ENCODE measurements at places on chromosomes 11 and 22.

GRCh38 chr22:28348613-28349609 is 330.7 kb downstream of the TTC28 start:
- DNase-seq = no peak

- DNase-seq = no peak
These were observed at the start of gene TMEM184B for GRCh38 chr22:38272373-38273134. Gene TMEM184B, minus strand, starts transcription at chr22:38273010. Its CDS starts 25,049 bp downstream, at chr22:38247961.

DNA sequence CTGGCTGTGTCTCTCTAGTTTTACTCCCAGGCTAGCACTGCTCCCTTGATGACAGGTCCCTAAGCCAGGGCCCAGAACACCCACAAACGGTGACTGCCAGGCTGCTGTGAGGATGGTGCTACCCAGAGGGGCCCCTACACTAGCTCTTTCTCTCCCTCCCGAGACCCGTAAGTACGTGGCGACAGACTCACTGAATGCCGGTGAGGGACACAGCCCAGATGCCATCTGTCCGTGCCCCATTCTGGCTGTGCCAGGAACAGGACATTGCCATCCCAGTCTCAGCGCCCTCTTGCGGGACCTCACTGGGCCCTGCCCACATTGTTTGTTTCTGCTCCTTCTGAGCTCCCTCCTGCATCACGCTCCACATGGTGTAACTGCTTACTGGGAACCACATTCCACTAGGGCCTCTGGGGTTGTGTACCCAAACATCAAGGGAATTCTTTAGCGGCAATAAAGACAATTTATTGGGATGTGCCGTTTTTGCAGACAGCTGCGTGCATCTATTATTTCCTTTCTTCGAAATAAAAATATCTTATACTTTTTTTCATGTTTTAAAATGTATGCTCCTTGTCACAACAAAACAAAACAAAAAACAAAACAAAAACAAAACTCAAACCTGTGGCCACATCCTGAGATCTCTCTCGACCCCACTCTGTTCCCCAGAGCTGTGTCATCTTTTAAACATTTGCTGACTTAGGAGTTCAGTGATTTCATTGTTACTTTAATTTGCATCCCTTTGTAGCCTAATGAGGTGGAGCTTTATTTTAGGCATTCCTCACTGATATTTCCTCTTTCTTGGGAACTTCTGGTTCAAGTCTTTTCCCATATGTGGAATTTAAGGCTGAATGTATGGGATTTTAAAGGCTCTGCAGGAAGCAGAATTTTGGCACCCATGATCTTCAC is 4.4 kb upstream of the TPCN2 start:
- peak; percentile 53 for DNase-seq

DNA sequence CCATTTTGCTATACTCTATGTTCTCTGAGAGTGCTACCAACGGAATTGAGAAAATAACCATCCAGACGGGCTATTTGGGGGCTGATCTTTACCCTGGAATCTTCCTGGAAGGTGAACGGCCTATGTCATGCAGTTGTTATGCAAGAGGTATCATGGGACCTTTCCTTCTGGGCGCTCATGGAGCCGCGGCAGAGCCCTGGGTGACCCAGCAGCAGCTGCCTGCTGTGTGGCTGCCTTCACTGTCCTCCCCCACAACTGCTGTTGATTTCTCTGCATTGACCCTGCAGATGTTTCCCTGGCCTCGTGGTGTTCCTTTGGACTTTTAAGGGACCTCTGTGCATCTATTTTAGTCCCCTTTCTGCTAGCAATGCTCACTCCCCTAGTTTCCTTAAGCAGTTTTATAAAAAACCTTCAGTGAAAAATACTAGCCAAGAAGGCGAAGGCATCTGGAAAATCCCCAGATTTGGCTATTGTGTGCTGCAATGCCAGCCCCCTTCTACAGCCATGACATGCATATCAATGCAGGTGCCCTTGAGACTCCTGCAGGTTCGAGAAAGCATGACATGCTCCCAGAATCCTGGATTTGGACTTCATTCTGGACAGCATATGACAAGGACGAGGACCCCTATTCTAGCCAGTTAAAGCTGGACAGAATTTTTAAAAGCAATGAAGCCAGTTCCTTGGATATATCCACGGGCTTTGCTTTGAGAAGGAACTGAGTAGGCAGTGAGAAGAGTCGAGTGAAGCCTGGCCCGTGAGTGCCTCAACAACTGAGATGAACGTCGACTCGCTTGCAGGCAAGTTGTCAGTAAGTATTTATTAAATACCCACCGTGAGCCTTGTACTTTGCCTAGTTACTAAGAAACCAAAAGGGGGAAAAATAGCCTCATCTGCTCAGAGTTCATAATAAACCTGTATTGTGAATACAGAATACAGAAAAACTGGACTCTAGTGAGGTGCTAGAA is at the start of gene SLC25A18:
Gene SLC25A18 (plus strand): TSS at position 593 of the 965 bp plus-strand sequence. CDS start 16,447 bp downstream, outside the sequence.
- DNase-seq = no peak

DNA sequence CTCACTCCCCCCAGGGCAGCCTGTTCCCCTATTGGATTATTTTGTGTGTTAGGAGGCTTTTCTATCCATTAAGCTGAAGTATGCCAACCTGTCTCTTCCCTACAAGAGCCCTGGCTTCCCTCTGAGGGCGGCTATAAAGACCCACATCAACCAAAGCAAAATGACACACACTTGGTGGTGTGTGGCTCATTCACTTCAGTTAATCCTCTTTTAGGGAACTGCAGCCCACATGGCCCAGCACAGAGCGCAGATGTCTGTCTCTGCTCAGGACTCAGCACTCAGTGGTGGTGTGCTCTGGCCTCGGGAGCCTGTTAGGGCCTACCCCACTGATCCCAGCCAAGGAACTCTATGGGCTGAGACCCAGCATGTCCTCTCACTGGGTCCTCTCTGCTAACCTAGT is 32.2 kb upstream of the LRRC10B start:
- DNase-seq = no peak

GRCh38 chr11:134266440-134266839 is 9.7 kb upstream of the GLB1L3 start:
- DNase-seq = no peak

DNA sequence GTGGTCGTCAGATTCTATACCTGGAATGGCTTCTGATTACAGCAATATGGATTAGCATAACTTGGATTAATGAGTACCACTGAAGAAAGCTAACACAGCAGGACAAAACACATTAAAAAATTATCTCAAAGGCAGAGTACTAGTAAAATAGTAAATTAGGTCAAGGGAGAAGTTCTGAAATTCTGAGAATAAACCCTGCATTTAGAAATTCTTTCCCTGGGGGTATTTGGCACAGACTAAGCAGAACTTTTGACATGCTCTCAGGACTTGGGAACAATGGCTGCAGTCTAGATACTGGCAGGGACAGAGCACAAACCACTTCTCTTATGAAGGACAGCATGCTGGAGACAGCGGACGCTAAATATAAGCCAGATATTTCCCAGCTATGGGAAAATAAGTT is 85.6 kb upstream of the GRIA4 start:
- no peak for DNase-seq

GRCh38 chr22:32103658-32104315 is 55.3 kb downstream of the C22orf42 start:
- no peak for DNase-seq

DNA sequence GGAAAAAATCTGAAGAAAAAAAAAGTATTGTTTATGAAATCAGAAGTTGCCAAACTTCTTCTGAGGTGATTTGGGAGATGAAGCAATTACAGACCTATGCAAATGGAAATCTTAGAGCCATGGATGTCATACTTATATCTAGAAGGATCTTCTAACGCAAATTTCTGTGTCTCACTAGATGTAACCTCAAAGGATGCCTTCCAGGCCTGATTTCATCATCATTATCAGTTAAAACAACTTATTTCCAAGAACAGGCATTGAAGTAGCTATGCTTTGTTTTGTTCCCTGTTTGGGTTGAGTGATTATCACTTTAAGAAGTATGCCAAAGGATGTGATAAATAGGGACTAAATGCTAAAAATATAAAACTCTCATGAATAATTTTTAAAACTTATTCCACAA is 43.9 kb upstream of the ANGPTL5 start:
- DNase-seq = no peak

- no peak for DNase-seq
These were observed 39.9 kb upstream of the ASPHD2 start for GRCh38 chr22:26389125-26389524.

DNA sequence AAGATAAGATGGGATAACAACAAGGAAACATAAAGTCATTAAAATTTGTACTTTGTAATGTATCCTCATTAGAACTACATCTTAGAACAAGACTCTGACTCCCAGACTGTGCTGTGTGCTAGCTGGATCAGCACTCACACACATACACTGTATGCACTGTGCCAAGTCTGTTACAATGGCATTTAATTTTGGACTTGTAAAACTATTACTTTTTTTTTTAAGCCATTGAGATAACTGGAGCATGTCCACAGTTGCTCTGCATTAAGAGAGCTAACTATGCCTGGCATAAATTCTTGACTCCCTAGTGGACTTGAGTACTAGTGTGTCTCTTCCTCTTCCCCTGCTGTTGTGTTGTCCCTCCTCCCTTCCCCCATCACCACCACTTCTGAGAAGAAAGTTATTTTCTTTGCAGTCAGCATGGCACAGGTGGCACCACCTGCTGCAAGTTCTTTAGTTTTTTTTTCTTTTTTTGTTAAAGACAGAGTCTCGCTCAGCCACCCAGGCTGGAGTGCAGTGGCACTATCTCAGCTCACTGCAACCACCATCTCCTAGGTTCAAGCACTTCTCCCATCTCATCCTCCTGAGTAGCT is 268.6 kb downstream of the TMEM135 start:
- no peak for DNase-seq

GRCh38 chr11:808427-809286 is 1.1 kb upstream of the RPLP2 start:
- no peak for DNase-seq

- DNase-seq = no peak
These were observed 57.7 kb downstream of the APOL5 start for GRCh38 chr22:35775339-35775738.

DNA sequence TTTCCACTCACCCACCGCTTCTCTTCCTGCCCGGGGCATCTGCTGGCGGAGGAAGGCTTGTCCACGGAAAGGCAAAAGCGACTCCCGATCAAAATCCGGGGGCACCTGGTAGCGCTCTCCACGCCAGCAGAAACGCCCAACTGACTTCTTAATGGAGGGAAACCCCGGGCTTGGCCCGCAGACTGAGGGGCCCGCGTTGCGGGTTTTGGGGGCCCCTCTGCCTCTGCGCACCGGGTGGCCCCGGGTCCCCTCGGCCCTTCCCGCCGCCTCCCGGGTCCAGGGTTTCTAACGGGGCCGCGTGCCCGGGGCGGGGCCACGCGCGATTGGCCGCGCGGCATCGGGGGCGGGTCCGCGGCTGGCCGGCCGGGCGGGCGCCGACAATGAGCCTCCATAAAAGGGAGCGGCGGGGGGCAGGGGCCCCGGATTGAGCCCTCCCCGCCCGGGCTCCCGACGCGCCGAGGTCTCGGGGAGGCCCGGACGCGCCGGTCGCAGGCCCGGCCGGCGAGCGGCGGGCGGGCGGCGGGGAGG is at the start of gene SPINDOC:
Gene SPINDOC (plus strand): TSS at position 422 of the 528 bp plus-strand sequence. CDS start 231 bp downstream, outside the sequence.
- DNase-seq = peak; percentile 43

- DNase-seq = no peak
These were observed 138.2 kb upstream of the MTMR2 start for GRCh38 chr11:96062134-96062533.

- no peak for DNase-seq
These were observed 14.3 kb upstream of the LINC01488 start for GRCh38 chr11:69467196-69467595.

DNA sequence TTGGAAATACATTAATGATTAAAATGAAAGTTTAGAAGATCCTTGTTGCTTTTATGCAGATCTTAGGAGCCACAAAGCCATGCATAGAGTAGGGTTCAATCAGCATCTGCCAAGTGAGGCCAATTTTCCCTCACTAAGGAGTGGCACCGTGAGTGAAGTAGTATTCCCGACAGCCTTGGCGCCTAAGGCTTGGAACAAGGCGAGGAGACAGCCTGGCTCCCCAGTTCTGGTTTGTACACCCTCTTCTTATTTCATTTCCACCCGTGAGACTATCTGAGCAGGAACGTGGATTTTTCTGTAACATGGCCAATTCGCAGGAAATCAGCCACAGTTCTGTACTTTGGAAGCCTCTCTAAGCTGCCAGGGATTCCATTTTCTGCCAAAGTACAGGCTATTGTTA is 22.6 kb downstream of the FADS2 start:
- no peak for DNase-seq

DNA sequence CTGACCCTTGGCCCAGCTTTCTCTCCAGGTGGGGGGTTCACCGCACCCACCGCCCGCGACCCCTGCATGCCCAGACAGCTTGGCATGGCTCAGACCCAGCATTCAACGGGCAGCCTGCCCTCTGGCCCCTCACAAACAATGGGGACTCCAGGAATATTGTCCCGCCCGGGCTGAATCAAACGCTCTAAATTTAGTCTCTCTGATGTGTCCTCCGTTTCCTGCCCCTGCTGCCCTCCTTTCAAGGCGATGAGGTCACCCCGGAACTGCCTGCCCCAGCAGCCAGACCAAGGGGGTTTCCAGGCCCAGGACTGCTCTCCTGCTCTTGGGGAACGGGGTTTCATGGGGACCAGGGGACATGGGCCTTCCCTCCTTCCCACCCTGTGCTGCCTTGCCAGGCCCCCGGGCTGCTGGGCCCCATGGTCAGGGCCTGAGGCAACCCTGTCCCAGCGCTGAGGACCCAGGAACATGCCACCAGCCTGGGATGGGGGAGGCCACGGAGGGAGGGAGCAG is 10.1 kb upstream of the PDGFB start:
- DNase-seq = peak; percentile 48

DNA sequence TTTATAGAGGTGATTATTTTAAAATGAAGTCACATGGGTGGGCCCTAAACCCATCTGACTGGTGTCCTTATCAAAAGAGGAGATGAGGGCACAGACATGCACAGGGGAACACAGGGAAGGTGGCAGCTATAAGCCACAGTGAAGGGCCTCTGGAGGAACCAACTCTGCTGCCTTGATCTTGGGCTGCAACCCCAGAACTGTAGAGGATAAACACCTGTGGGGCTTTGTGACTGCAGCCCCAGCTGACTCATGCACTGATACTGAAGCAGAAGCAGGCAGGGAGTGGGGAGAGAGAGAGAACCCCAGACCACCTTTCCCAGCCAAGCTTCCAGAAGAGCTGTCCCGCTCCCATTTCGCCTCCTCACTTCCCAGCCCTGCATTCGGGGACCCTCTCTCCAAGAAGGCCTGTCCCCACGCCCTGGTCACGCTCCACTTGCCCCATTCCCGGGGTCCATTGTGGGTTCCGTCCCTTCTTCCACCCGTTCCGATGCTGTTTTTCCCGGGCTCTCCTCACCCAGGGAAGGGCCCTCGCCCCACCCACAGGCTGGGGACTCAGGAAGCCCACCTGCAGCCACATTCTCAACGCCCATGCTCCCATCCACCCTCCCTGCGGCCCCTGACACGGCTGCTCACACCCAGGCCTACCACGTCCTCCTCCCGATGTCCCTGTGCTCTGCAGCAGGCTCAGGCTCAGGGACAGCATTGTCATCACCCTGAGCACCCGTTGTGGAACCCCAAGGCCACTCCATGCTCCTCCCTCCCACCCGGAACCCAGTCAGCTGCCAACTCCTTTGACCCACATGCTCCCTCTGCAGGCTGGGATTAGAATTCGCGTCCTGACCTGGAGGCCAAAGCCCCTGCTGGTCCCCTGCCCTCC is 90.8 kb upstream of the SHANK2 start:
- peak; percentile 6 for DNase-seq

GRCh38 chr11:29019960-29020683 is 911.9 kb downstream of the METTL15 start:
- peak; percentile 78 for DNase-seq
